CD4-positive, alpha-beta memory T cell (primary cell): ENCODE measurements at places on chromosomes 13 and 19.
A peak's percentile ranks its signal among the peaks of the same experiment; 100 is the strongest.

- no peak for DNase-seq
Measured at GRCh38 chr13:24672141-24673132, 7.8 kb upstream of the ATP12A start.

DNA sequence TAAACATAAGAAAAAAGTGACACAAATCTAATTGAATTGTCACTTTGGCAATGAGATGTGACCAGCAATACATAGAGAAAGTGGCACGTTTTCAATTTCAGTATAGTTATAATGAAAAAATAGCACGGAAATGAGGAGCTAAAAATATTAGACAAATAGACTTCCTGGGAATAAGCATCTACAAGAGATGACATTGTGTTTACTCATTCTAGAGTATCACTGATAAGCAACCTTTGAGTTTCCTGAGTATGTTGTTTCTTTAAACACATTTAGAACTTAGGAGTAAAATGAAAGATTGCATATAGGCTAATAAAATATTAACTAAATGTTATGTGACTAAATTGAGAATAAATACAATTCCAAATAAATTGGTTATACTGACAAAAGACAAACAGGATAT, 207.1 kb upstream of the SLITRK6 start:
- DNase-seq = no peak

- DNase-seq = peak; percentile 78
Measured at GRCh38 chr19:12669270-12670158, 2.9 kb downstream of the WDR83 start.

- no peak for DNase-seq
Measured at GRCh38 chr19:18562086-18562485, 4.4 kb downstream of the KXD1 start.

- no peak for DNase-seq
Measured at GRCh38 chr13:32897296-32897695, 118.9 kb upstream of the KL start.

DNA sequence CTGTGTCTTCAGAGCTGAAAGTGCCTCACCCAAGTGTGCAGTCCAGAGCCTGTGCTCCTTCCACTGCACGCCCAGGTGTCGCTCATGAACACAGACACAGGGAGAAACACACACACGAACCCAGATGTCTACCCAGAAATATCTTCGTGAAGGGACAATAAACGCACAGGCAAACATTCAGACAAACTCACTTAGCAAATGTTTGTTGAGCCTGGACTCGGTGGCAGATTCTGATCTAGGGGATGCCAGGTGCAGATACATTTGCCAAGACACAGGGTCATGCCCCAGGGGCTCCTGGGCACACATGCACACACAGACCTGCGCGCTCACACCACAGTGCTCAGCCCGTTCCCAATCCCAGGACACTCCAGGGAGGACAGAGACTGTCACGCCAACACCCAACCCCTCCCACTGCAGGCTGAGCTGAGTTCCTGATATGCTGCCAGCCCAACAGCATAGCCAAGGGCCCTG, 31.9 kb downstream of the SCGB2B2 start:
- DNase-seq = no peak

DNA sequence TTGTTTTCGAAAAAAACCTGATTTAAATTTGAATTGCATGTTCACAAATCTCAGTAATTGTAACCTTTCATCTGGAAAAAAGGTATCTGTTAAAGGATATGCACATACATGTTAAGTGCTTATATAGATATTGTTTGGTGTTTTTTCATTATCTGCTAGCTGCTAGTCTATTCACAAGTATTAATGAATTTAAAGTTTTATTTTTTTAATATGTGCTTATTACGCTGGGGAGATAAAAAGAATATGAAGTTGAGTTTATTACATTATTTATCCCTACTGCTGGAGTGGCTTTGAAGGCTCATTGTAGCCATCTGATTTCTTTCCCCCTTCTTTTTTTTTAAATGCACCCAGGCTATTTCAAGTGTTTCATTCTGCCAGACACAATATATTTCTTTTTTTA, 3.9 kb upstream of the MAB21L1 start:
- DNase-seq = no peak

GRCh38 chr19:1285737-1286360, at the start of gene EFNA2:
EFNA2 (plus strand) TSS chr19:1285873; CDS start chr19:1286169, 296 bp downstream.
- DNase-seq = no peak

DNA sequence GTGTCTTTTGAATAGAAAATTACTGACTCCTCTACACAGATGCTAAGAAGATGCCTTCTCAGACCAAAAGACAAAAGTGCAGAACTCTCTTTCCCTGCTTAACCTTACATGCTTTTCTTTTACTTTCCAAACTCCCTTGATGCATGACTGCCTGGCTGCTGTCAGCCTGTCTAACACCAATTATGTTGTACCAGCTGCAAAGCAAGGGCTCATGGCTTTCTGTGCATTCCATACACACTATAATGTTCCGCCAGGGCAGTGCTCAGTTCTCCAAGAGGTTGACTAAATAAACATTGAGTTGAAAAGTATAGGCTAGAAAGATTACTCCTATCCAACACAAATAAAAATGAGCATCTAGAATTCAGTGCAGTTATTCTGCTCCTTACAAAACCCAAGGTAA, 330.4 kb upstream of the NBEA start:
- no peak for DNase-seq

DNA sequence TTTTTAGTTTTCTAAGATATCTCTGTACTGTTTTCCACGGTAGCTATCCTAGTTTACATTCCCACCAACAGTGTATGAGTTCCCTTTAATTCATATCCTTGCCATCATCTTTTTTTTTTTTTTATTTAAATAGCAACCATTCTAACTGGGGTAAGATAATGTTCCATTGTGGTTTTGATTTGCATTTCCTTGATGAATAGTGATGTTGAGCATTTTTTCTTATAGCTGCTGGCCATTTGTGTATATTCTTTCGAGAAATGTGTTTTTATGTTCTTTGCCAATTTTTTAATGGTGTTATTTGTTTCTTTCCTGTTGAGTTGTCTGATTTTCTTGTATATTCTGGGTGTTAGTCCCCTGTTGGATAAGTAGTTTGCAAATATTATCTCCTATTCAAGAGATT, 454.8 kb downstream of the DACH1 start:
- DNase-seq = no peak

- DNase-seq = no peak
Measured at GRCh38 chr19:3336680-3337523, 29.5 kb upstream of the NFIC start.

DNA sequence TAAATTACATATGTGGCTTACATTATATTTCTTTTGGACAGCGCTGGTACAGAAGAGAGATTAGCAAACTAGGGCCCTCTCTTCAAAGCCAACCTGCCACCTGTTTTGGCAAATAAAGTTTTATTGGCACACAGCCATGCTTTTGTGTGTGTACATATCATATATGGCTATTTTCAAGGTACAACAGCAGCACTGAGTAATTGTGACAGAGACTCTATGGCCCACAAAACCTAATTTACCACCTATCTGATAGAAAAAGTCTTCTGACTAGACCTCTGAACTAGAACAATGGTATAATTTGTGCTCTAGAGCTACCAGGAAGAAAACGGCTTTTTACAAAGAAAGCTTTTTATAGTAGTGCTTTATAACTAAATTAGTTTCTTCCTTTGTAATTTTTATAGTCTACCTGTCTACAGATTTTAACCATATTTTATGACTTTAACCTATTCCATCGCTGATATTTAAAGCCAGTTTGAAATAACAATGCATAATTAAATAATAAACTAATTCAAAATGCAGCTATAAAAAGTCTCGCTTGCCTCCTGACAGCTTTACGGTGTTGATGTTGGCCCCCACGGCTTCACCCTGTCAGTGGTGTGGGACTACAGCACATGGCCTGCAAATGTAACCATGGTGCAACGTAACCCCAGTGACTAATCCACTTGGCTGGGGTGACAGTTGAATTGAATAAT, 17.7 kb upstream of the DPY19L3 start:
- no peak for DNase-seq

GRCh38 chr19:31539386-31539785, 190.2 kb upstream of the TSHZ3 start:
- DNase-seq = no peak

DNA sequence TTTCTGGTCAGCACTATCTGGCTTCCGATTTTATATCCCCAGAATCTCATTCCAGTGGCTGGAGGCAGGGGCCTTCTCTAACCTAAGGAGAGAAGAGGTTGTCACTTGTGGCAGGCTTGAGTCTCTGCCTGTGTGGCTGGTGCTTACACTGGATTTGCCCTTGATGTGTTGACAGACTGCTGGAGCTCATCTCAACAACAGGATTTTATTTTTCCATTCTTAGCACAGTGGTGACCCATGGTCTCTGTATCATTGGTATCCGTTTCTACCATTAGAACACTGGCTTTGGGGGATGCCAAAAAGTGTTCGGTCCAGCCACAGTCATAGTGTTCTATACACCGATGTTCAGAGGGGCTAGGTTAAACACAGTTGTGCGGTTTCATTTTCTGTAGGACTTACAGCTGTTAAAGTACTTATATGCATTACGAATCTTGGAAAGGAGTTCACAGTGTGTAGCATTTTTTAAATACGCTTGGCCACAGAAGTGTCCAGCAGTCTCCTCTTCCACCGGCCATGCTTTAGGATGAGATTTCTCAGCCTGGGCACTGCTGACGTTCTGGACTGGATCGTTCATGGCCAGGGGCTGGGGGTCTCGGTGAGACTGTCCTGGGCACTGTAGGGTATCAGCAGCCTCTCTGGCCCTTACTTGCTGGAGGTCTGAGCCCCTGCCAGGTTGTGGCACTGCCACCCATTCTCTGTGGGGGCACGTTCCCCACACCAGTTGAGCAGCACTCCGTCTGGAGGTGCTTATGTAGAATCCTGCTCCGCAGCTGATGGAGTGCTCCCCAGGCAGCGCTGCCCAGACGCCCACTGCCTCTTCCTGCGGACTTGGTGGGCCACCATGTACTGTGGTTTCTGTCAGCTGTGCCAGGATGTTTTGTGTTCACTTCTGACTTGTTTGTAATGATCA, 41.4 kb upstream of the TEX29 start:
- DNase-seq = no peak

DNA sequence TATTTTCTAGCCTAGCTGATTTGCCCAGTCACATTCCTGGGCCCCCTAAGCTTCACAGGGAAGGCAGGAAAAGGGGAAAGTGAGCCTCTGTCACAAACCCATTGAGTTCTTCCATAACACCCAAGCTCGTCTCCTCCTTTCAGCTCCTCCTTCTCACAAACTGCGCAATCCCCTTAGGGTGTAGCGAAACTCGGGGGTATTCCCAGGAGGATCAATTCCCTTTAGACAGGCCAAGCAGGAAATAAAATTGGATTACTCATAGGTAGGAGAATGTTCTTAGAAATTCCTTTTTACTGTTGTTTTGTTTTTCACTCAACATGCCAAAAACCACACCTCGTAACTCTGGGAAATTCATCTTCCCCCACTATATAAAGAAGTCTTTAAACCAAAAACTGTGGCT, 139.3 kb downstream of the IRS2 start:
- DNase-seq = no peak
